ENCODE measurements at places on chromosomes 12 and 14. TPM values are rescaled to one million over a fixed set of nuclear protein-coding genes. Genes with fewer than 3 reads are reported as not detected.

- DNase-seq: no peak
Observed at GRCh38 chr12:53664191-53664590, 11.7 kb downstream of the ATP5MC2 start.

- DNase-seq: no peak
Observed at GRCh38 chr12:106032623-106032925, 106.2 kb downstream of the NUAK1 start.

- DNase-seq: no peak
Observed at GRCh38 chr12:120962532-120963020, 15.8 kb upstream of the HNF1A start.

CSRP2 gene
- 158 TPM for total RNA-seq

PAX9 gene
- not detected for total RNA-seq

DNA sequence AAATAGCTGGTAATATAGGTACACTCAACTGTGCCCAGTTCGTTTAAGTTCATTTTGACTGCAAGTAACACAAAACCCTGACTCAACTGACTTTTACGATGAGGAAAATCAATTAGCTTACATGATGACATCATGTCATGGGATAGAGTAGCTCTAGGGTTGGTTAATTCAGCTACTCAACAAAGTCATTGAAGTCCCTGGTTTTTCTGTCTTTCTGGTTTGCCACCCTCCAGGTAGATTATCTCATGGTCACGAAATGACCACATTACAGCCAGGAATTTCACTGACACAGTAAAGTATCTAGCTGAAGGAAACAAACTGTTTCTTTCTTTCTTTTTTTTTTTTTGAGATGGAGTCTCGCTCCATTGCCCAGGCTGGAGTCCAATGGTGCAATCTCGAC is 68.5 kb upstream of the FUT8 start:
- DNase-seq: no peak

MGP gene
- not detected for total RNA-seq

GRCh38 chr12:21528953-21529352 is 2.9 kb downstream of the SPX start:
- no peak for DNase-seq

- peak; percentile 83 for DNase-seq
Observed at GRCh38 chr12:26691234-26691970, 141.6 kb downstream of the ITPR2 start.

DNA sequence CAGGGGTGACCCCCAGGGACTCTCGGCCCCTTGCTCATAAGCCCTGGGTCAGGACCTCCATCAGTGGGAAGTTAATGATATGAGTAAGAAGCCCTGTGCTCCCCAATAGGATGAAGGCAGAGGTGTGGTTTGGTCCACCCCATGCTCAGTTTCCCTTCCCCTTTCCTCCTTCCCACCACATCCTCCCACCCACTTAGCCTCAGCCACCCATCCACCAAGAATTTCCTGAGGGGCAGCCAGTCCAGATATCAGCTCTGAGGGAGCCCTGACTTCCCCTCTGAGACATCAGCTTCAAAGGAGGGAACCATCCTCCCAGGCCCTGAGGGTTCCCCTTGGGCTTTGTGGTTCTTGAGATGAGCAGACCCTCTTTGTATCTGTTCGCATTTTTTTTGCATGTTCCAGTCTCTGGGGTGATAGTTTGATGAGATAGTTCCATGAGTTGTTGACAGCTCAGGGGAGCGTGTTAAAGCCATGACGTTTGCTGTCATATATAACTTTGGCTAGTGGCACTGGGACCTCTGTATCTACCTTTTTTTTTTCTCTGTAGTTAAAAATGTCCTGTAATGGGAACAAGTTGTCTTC is 71.2 kb downstream of the LGMN start:
- no peak for DNase-seq

DNA sequence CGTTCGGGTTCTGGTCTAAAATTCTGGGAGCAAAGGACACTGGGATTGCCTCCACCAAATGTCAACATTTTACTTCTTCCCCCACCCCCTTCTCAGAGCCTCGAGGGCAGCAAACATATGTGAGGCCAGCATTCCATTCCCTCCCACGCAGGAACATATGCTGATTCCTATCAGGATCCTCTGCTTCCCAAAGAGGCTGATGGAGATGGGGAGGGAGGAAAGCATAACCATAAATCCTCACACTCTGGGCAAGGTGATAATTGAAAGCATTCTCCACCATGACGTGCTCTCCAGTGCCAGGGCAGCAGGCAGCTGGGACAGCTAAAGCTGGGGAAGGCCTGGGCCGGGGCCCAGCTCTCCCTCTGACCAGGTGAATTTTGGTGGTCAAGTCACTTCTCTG is 395.0 kb downstream of the ZFP36L1 start:
- no peak for DNase-seq

PDE6H gene
- total RNA-seq: not detected

DNA sequence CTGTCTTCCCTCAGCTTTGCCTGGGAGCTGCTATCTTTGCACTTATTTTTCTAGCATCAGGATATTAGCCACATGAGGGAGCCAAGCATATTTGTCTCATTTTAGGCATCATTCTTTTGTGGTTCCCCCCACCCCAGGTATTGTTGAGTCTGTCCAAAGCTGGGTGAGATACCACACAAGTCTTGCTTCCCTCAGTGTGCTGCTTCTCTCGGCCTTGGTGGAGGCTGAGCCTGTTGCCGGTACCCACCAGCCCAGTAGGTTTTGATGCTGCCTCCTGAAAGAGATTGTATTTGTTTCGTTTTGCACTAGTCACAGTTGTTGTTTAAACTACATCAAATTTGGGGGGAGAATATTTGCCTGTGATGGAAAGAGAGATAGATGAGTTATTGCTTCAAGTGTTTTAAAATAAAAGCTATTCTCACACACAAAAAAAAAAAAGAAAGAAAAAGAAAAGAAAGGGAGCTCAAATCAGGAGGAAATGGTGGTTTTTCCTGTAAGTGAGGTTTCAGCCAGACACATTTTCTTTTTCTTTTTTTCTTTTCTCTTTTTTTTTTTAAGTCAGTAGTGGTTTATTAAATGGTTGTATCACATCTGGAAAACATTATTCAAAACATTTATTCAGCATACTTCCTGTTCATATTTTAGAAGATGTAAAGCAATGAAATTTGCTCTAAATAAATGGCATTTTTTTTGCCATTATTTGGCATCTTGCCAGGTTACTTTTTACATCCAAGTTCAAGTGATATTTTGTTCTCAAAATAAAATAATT is 58.5 kb downstream of the SLC4A8 start:
- DNase-seq: no peak

DNA sequence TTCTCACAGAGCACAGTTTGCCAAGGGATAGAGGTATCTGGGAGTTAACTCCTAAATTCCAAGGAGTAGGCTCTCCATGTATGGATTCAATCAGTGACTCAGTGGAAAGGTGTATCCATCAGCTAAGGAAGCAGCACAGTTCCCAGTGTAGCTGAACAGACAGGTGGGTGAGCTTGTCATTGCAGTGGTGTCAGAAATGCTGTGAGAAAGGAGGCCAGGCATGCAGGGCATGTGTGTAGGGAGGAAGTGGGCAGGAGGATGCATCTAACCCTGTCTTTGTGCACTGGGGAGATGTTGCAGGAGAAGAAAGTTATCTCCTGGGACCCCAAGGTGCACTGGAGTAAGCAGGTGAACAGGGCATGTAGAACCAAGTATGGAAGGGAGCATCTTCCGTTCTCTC is 539.0 kb downstream of the VRK1 start:
- no peak for DNase-seq

DNA sequence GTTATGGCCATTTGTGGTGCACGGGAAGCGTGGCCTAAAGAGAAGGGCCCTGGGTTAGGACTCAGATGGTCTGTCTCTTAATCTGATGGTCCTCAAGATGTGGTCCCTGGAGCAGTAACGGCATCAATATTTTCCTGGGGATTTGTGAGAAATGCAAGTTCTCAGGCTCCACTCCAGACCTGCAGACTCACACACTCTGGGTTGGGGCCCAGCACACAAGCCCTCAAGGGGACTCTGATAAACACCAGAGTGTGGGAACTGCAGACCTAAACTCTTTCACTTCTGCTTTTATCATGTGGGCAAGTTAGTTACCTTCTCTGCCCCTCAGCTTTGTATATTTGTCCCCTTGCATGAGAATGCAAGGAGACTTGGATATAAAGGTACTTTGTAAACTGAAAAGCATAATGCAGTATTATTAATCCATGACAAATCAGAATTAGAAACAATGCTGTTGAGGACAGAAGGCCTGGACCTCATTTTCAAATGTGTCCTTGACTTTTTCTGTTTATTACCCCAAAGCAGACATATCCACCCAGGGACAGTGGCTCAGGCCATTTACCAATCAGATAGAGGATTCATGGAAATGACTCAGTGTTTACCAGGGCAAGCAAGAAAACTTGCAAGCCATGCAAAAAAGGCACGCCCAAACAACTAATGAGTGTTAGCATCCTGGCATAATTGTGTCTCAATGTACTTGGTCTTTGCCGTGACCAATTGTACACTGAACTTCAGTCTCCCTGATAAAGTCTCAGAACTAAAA is 157.0 kb downstream of the ASCL1 start:
- no peak for DNase-seq

GRCh38 chr14:93917141-93917540 is 10.0 kb upstream of the FAM181A start:
- DNase-seq: no peak

IAPP gene
- not detected for total RNA-seq

GRCh38 chr14:68577802-68578541 is 214.9 kb downstream of the ZFP36L1 start:
- no peak for DNase-seq

GRCh38 chr12:22046090-22046967 is at the start of gene CMAS:
TSS of gene CMAS (plus strand) at chr12:22046218. CDS start at chr12:22046304, 86 bp downstream.
- peak; percentile 93 for DNase-seq

- DNase-seq: no peak
Observed at GRCh38 chr12:100058482-100059029, 73.8 kb upstream of the ANKS1B start.

PTGR2 gene
- total RNA-seq: 6.7 TPM

Measured in H9 (cell line).